GM04503 (cell line): ENCODE measurements at places on chromosomes 3 and 15.

GRCh38 chr15:44489464-44489863 lies 47.5 kb upstream of the EIF3J start:
- DNase-seq, result peak; percentile 43

- no peak for DNase-seq
Measured at GRCh38 chr15:85625856-85626255, 168.9 kb downstream of the KLHL25 start.

GRCh38 chr3:46440531-46441294 lies 24.0 kb downstream of the LTF start:
- no peak for DNase-seq

- no peak for DNase-seq
Measured at GRCh38 chr3:65795166-65795565, 243.6 kb downstream of the MAGI1 start.

- DNase-seq, result no peak
Measured at GRCh38 chr15:31799319-31799714, 231.0 kb upstream of the CHRNA7 start.

GRCh38 chr3:71048948-71049347 lies 534.6 kb downstream of the FOXP1 start:
- DNase-seq, result no peak

DNA sequence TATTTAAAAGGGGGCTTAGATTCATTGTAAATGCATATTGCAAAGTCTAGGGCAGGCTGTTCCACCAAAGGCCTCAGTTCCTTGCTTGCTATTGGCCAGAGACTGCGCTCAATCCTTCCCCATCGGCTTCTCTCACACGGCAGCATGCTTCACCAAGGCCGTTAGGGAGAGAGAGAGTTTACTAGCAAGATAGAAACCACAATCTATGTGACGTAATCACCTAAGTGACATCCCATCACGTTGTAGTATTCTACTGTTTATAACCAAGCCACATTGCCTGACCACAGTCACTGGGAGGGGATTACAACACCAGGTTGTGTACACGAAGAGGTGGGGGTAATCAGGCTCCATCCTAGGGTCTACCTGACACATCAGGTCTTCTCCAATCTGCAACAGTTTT lies 16.0 kb upstream of the NPAP1 start:
- no peak for DNase-seq

DNA sequence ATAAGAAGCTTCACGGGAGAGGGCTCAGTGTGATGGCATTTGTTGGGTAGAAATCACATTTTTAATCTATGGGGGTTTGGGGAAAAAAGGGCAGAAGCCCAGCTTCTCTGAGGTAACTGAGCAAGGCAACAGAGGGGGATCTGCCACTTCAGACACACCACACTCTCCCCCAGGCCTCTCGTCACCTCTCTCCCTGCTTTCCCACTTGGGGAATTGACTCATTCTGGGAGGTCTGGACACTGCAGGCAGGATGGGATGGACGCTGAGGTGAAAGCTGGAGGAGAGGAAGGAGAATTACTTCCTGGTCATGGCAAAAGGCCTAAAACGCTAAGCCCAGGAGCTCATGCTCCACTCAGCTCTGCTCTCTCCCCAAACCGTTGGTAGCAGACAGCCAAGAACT lies 33.2 kb downstream of the MYO5C start:
- no peak for DNase-seq

GRCh38 chr15:58306591-58307312 lies 125.0 kb upstream of the LIPC start:
- no peak for DNase-seq

DNA sequence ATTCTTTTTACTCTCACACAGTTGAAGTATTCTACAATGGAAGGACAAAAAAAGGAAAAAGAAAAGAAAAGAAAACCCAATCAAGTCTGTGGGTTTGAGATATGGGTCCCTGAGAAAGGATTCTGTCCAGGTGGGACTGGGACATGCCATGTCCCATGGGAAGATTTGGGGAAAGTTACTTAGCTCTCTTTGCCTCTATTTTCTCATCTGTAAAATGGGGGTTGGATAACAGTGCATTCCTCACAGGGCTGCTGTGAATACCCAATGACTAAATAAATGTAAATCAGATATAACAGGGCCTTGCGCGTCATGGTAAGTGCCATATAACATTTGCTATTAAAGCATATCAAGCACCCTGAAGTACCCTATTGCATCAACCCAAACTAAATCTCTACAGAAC lies 105.7 kb downstream of the CPN2 start:
- no peak for DNase-seq

DNA sequence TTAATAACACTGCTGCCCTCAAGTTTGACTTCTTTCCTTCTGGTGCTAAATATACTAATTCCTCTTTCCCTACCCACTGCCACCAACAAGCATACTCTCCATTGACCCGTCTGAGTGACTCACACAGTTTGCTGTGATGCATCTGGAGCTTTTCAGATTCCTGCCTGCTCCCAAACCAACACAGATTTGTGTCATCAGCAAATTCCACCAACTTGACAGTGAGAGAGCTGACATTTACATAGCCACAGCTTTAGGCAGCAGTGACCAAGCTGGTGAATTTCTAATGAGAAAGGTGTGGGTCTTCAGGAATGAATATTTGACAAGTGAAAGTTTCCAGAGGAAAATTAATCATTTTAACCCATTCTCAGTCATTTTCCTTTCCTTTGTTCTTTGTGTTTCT lies 96.5 kb upstream of the PRICKLE2 start:
- peak; percentile 54 for DNase-seq

- DNase-seq, result peak; percentile 71
Measured at GRCh38 chr15:49313650-49314049, 109.4 kb upstream of the FGF7 start.

GRCh38 chr3:43894176-43895049 lies 203.7 kb downstream of the ABHD5 start:
- DNase-seq, result no peak

GRCh38 chr15:58346361-58346760 lies 85.4 kb upstream of the LIPC start:
- peak; percentile 63 for DNase-seq
